GM12891 (cell line): ENCODE measurements at places on chromosomes 4 and X.

DNA sequence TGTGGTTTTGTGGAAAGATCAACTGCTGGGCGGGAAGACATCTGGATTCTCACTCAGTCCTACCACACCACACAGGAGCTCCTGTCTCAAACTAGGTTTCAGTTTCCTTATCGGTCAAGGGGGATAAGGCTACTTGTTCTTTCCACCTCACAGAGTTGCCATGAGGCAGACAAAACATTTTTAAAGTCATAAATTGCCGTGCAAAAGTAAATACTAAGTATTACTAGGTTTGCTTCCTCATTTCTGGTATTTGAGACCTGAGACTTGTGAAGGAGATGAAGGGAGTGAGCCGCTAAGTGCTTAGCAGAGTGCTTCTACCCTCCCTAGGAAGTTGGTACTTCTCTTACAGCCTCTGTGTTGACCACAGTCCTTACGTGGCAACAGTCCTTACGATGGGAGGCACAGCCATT, 1.5 kb downstream of the LAP3 start:
- DNase-seq, result peak; percentile 17

DNA sequence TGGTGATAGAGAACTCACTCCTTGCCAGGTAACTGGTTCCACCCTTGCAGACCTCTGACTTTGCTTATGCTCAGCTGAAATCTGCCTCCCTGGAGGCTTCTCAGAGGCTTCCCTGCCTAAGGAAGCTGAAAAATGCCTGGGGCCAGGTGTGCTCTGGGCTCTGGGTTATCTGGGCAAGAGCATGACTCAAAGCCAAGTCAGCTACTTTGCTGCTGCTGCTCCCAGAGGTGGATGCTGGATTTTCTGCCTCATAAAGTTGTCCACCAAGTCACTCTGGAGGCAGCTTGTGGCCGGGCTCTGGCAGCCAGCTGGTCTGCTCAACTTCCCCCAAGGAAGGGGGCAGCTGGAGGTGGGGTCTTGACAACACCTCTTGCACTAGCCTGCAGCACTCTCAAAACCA, 132.7 kb downstream of the PJA1 start:
- no peak for DNase-seq

DNA sequence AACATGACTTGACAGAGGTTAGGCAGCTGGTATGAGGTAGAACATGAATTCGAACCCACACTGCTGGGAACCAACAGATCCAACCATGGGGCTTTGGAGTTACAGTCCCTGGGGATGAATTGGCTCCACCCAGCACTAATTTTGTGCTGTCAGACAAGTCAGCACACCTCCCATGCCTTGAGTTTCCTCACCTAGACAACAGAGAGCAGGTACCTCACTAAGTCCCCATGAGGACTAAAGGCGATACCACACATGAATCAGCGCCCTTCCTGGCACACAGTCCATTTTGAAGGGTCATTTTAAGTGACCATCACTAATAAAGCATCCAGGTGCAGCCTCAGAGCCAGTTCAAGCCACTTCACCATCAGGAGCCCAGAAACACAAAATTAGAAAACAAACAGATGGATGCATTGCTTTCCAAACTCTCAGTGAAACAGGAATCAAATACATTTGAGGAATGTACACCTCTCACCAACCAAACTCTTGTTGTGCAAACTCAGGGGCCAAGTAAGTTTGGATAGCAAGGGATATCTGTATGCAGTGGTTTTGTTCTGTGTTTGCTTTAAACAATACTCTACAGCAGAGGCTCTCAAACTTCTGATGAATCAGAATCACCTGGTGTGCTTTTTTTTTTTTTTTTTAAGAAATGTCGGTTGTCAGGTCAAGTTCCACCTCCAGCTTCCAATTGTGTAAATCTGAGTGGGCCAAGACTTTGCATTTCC, 10.1 kb downstream of the IDS start:
- DNase-seq, result no peak

DNA sequence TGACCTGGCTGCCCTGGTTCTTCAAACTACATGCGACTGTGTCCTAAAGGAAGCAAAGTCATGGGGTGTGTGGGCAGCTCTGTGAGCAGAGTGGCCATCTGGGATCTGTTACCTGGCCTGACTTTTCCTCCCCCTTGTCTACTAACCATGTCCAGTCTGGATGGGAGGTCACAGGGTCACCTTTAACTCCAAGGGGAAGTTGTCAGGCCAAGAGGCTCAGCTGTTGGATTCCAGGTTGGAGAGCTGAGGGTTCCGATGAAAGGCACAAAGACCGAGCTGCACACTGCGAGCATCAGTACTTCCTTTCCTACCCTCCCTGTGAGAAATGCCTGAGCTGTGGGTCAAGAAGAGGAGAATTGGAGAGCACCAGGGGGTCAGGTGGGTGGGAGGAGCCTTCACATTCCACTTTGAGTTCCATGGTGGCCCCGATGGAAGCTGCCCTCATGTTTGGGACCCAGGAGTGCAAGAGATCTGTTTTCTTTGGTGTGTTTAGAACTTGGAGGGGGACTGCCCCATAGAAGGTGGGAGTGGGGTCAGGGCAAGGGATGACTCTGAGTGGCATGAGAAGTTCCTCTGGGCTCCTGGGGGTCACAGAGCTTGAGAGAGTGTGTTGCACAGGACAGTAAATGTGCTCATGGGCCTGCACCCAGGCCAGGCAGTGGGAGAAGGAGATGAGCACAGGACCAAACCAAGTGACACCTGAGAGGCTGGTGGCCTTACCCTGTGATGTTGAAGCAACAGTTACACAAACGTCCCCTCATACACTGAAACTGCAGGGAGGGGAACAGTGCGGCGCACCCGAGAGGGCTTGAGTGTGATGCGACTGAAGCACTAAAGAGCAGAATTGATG, 36.2 kb downstream of the RGS12 start:
- DNase-seq, result no peak

DNA sequence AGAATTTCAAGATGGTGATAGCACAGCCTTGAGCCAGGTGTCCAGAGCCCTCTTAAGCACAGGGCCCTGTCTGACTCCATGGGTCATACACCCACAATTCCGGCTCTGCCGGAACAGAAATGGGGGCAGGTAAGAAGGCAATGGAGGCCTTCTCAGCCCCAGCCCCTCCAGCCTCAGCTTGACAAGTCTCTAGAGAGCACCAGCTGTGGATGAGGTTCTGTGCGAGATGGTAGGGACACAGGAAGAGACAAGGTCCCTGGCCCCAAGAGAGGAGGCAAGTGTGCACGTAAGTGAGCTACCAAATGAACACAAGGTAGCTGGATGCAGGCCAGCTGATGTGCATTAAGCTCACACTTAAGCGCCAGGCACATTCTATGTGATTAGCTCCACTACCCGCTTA, 2.4 kb upstream of the PRRG3 start:
- no peak for DNase-seq

GRCh38 chrX:104370089-104370488, 115.4 kb upstream of the ESX1 start:
- no peak for DNase-seq

DNA sequence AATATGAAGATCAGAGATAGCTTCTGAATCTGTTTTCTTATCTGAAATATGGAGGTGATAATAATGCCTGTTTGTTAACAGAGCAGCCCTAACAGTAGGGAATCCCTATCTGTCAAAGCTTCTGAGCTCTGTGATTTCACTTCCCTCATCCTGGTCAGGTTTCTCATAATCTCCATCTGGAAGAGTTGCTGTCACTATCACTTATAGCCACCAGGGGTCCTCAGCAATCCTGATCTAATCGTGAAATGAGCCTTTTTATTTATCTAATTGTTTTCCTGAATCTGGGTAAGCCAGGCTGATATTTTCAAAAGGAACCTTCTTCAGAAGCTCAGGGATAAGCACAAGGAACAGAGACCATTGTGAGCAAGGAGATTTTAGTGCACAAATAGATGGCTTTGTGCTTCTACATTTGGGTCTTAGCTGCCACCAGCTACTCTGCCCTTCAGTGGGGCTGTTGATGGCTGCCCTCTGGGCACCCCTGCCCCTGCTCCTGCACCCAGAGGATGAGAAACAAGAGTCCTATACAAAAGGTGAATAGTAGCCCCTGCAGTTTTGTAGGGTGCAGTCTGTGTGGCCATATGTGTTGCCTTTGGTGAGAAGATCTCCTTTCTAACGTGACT, 196.4 kb upstream of the RADX start:
- no peak for DNase-seq
